Muscle of arm (tissue), 14 donors: ENCODE measurements at places on chromosomes 5 and 9. TPM values are rescaled to one million over a fixed set of nuclear protein-coding genes. Genes with fewer than 3 reads are reported as not detected.

The TCOF1 gene
- 33.0 TPM for polyA plus RNA-seq

The NKD2 gene
- 0.96 TPM for polyA plus RNA-seq

DNA sequence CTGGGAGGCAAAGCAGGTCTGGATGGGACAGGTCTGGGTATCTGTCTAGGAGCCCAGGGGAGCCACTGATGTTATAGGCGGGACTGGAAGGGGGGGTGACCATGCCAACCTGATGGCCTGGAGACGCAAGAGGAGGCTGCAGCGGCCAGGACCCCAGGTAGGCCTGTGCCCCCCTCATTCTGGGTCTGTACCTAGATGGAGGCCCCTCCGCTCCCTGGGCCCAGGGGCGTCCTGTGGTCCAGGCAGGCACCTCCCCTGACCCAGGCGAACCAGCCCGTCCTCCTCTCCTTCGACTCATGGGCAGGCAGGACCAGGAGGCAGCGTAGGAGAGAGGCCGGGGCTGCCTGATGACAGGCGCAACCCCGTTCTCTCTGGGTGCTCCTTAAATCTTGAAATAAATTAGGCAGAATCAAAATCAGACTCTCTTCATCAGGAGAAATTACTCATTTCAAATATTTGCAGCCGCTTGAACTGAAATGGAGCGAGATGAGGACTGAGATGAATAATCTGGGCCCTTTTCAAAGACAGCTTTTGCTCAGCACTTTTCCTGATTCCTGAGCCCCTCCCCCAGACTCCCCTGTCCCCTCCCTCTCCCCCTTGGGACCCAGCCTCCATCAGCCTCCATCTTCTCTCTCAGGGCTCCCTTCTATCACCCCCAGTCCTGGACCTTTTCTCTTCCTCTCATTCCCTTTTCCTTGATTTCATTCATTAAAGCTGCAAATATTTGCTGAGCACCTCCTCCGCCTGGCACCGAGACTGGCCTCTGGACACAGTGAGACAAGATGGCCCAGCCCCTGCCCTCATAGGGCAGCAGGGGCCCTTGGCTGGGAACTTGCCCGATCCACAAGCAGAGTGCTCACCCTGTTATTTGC lies 46.8 kb upstream of the IER5L start:
- no peak for DNase-seq

DNA sequence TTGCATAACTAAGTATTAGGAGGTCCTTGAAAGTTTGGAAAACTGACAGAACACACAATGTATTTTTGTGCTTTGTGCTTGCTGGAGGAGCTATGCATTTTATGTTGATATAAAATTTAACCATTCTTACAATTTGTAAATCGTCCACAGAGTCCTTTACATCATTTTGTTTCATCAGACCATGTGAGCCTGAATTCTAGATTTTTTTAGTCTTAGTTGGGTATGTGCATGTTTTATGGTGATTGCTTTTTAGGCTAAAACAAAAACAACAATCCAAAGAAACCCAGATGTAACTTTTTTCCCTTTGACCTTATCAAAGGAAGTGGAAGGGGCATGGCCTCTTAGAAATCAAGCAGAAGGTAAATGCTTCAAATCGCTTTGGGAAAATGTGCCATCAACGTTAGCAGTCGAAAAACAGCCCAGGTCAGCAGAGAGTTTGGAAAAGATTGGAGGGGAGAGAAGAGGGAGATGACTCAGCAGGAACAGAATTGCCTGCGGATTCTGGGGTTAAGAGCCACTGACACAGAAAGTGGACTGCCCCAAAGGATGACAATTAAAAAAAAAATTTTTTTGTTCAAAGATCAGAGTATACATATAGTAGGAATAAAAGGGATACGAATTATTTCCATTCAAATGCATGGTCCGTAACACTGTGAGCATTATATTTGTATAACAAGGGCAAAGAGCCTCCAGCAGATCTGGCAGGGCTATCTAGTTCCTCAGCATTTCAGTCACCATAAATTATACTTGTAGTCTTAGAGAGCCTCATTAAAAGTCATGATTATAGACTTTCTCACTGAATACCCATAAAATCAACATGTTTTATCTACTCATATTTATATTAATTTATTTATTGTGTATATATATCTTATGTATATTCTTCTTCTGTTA lies 253.5 kb upstream of the HAPLN1 start:
- DNase-seq, result no peak

- no peak for DNase-seq
These were observed 6.0 kb downstream of the PTGS1 start for GRCh38 chr9:122376796-122377195.

GRCh38 chr5:140202078-140202477 lies 27.1 kb downstream of the CYSTM1 start:
- no peak for DNase-seq

DNA sequence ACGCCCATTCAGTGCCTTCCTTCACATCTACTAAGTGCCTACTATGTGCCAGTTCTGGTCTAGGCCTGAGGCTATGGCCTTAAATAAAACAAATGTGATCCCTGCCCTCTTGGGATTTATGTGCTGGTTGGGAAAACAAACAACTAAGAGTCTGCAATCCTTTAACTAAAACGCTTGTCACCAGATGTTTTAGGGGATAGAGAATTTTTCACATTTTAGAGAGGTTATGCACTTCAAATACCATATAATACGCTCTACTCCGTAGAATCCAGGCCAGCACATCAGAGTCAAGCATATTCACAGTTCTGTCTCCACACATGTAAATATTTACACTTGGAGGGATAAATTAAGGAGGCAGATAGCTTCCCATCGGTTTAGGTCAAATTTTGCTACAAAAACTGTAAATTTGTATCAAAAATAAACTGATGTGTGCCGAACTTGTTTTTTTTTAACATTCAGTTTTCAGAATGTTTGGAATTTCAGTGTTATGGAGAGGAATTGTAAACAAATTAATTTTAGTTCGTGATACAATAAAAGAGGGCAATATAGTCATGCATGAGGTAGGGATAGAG lies 22.0 kb upstream of the ADRA1B start:
- no peak for DNase-seq
